Hepatic stellate cell (primary cell): ENCODE measurements at places on chromosomes 7 and 10.

GRCh38 chr7:44292420-44292817, 33.0 kb downstream of the CAMK2B start:
- DNase-seq: no peak

DNA sequence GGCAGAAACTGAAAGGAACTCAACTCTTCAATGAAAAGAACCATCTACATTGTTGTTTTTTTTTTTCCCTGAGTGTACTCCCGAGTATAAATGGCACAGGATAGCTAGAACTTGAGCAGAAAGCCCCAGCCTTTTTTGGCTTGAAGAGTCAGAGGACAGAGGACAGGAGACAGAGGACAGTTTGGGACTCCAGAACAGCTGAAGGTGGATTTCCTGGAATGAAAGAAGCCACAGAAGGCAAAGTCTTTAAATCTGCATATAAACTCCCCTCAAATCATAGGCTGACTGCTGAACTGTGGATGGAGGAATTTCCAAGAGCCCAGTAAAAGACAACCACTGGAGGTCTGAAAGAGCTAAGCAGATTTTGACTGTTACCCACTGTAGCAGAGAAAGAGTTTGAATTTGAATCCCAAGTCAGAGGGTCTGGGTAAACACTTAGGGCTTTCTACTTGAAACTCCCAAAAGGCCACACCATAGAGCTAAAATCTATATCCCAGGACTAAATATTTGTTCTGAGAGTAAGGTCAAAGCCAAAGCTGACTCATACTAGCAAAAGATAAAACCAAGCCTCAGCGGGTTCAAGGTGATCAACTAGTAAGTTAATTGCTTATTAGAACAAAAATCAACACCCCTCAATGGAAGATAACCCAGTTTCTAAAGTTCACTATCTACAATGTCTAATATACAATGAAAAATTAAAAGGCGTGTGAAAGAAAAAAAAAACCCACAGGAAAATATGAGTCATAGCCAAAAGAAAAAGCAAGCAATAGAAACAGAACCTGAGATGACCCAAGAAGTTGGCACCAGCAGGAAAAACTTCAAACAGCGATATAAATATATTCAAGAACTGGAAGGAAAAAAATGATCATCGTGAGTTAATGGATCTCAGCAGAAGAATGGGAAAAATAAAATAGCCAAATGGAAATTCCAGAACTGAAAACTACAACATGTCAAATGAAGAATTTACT, 1.8 kb upstream of the OPN1SW start:
- DNase-seq: no peak

- peak; percentile 15 for DNase-seq
Measured at GRCh38 chr7:111756687-111757178, 194.4 kb upstream of the IMMP2L start.

DNA sequence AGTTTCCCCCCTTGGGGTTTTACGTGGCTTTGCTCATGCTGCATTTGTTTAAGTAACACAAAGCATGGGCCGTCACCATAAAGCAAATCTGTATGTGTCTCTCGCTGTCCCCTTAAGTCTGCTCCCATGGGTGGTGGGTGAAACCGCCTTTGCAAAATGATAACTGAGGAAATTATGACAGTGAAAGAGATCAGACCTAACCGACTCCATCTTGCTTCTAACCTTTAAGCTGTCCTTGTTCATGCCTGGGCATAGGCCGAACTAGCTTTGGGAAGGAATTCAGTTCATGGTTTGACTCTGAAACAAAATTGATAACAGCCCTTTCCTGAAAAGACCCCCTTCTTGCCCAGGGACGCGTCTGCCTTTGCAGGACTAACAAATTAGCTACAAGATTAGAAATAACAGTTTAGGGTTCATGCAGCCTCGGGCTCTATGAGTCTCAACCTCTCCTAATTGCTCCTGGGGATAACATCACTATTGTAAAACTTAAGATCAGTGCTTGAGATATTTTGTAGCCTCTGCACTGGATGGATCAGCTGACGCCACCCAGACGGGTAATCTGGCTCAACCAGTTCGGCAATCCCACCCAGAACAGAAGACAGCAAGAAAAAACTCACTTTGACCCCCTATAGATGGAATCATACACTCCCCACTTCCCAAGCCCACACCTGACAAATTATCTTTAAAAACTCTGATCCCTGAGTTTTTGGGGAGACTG, 623.7 kb downstream of the TYW1 start:
- DNase-seq: no peak

DNA sequence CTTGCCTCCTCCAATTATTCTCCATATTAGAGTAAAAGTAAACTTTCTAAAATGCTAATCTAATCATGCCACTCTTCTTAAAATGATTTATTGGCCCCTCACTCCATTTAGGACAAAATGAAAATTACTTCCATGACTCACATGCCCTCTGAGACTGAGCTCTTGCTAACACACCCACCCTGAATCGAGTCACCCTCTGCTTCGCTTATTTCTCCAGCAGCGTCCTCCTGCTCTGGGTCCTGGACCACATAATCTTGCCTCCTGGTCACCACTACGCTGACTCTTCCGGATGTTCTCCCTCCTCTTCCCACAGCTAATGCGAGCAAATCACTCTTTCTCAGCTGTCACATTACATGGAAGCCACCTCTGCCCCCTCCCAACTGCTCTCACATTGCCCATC, 384.0 kb upstream of the FZD8 start:
- DNase-seq: no peak

DNA sequence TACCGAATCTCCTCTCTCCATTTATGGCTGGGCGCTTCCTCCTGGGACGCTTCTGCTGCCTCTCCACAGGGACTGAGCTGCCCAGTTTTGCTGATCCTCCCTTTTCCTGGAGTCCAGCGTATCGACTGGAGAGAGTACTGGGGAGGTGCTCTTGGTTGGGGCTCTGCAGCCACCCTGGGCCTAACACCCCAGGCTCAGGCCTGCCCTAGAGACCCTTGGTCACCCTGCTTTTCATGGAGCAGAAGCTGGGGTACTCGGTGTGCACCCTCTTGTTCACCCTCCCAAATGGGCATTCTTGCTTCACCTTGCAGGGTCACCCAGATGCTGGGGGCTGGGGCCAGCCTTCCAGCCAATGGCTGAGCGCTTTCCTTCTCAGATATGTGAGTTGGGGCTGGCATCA, 88.8 kb upstream of the RET start:
- no peak for DNase-seq

- no peak for DNase-seq
Measured at GRCh38 chr7:113279256-113279655, 160.9 kb upstream of the SMIM30 start.

DNA sequence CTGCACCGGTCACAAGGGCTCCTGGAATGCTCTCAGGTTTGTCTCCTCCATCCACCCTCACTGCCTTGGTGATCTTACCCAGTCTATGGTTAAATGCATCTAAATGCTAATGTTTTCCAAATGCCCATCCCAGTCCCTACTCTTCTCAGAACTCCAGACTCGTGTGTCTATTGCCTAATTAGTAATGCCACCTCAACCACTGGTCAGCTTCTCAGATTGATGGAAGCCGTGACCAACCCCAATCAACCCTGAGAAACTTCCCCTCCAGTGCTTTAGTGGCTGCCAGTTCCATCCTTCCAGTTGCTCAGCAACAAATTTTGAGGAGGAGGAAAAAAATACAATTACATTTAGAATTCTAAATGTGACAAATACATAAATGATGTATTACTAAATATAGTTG, 18.6 kb downstream of the NUDCD3 start:
- DNase-seq: no peak

DNA sequence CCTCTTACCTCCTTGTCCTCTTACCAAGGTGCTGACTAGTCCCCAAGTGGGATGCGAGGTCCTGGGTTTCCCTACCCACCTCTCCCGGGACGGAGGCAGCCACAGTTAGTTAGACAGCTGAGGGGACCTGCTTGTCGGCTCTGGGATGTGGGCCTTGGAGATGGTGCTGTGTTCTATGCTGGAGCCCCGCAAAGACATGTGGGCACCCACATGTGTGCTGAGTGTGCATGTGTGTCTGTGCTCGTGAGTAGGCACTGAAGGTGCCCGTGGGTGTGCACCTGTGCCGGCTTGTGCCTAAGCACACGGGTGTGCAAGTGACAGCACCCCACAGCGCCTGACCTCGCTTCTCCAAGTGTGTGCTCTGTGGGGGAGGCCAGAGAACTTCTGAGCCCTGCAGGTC, 62.2 kb downstream of the NEURL1 start:
- DNase-seq: no peak

GRCh38 chr7:25408012-25408687, 179.9 kb upstream of the NPVF start:
- DNase-seq: no peak

GRCh38 chr7:151581741-151582140, 62.0 kb upstream of the RHEB start:
- no peak for DNase-seq
